ENCODE measurements at places on chromosomes 2 and 18.

- DNase-seq = no peak
Observed at GRCh38 chr2:62854600-62855514, 149.3 kb downstream of the EHBP1 start.

DNA sequence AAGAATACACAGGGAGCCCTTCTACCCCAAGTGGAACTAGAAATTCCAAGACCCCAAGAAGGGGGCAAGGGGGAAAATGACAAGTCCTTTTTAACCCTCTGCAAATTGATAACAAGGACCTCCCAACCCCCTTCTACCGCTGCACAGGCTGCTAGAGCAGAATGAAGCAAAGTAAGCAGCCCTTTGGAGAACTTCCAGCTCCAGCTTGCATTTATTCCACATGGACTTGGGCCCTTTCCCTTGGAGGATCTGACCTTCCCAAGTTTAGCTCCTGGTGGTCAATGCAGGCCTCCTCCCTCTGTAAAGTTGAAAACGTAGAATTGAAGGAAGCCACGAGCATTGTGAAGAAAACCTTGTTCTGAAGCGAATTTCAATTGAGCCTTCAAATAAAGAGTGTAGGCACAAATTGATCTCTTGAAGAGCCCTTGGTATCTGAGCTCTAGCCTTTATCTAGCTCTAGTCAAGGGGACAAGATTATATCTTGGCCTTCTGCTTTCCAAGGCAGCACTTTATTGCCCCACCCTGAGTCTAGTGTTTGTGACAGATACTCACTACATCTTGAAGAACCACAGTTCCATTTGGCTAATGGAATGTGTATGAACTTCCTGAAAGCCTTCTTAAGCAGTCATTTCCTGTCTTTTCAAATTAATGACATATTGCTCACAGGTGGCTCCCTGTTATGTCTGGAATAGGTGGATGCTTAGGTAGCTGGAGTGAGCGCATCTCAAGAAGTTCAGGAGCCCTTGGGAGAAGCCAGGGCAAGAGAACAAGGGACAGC, 37.2 kb downstream of the SLC14A2 start:
- DNase-seq = no peak

GRCh38 chr2:109482361-109482861, 131.4 kb downstream of the SEPTIN10 start:
- no peak for DNase-seq

- DNase-seq = no peak
Observed at GRCh38 chr2:237227592-237228280, 142.0 kb downstream of the COPS8 start.

DNA sequence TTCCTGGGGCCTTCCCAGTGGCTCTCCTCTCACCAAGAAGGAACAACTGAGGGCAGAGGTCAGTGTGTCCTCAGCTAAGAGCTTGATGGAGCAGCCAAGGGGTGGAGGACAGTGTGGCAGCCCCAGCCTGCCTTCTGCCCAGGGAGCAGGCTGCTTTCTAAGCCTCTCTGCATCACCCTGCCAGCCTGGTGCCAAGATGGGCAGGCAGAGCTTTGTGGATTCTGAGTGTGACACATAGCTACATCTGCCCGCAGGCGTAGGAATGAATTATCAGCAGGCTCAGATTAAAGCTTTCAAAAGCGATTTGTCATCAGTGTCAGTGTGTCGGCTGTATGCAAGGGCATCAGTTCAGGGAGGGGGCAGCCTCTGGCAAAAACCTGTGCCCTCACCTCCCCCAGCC, 8.7 kb downstream of the MAL start:
- DNase-seq = no peak

DNA sequence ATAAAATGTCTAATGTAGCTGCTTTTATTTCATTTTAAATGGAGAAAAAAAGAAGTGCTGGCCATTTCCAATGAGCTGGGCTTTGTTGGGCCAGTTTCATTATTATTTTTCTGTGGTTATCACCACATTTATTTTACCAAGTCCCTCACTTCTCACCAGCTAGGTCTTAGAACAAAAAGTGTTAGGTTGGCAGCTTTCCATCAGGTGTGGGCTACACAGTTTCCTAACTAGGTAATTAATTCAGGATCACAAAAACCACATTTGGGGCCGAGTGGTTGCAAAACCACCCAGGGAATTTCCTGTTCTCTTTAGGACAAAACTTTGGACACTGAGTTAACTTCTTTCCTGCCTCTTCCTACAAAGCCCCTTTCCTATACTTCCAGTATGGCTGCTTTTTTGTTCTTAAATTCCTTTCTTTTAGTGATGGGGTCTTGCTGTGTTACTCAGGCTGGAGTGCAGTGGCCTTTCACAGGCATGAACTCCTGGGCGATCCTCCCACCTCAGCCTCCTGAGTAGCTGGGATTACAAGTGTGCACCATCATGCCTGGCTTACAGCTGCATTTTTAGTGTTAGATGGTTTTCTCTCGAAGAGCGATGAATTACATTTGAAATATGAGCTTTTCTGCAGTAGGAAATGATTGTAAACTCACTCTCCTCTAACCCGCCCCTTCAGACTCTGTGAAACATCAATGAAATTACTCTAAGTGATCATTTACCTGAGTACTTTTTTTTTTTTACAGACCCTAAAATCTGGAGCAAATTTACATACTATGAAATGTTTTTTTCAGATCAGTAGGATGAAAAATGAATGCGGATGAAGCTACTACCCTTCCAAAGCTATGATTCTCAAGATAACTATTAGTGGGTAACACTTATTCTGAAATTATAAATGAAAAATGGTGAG, 2.6 kb upstream of the ZFP36L2 start:
- no peak for DNase-seq

DNA sequence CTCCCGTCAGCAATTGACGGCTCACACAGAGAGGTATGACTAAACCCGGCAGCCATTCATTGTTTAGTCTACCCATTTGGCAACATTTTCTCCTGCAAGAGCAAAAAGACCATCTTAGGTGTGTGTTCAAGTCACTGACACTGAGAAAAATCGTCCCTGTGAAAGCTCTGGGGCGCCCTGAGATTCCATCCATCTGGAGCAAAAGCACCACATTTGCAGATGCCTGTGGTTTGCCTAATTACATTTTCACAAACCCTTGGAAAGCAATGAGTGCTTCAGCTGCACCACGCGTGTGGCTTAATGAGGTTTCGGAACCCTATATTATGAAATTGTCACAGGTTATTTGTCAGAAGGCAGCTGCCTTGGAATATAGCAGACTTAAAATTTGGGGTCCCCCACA, 110.7 kb upstream of the PTPRM start:
- no peak for DNase-seq

DNA sequence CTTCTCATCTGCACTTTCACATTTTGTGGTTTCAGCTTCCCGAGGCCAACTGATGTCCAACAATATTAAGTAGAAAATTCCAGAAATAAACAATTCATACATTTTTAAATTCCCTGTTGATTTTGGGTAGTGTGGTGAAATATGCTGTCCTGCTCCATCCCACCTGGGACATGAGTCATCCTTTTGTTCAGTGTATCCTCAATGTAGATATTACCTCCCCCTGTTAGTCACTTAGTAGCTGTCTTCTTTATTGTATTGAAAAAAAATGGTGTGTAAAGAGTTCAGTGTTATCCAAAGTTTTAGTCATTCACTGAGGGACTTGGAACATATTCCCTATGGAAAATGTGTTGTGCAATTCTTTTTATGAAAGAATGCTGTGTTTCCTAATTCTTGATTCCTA, 348.1 kb downstream of the SOCS6 start:
- no peak for DNase-seq

Measured in CD4-positive, alpha-beta T cell treated with Interferon alpha-2 for 1 hour (primary cell).